ENCODE measurements at places on chromosomes 5 and 9.
A peak's percentile ranks its signal among the peaks of the same experiment; 100 is the strongest.

DNA sequence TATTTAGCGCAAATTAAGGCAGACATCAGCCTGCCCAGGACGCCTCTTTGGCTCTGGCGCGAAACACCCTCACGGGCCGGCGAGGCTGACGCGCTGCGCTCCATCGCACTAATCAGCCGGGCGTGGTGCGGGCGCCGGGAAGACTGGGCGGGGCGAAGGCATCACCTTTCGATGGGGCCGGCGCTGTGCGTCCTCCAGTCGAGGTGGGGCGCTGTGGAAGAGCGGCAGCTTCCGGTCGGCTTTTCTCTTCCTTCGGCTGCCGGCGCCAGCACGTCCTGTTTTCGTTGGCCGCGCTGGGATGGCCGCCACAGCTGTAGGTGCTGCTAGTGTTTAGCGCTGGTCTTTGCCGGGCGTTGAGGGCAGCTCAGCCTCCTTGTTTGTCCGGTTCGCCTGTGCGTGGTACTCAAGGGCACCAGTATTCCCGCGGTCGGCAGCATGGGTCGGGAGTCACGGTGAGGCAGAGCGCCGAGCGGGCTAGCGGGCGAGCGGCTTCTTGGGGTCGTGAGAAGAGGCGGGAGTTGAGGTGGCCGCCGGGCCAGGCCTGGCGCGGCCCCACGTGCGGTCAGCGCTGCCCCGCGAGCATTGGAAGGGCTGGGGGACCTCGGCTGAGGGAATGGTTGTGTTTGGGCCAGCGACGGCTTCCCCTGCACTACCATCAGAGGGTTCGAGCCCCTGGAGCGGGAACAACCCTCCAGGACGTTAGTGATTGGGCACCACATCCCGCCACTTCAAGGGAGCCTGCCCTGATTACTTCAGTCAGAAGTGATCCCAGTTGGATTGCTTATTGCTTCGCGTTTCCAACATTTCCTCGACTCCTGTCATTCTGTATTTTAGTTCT is at the start of gene DDX46:
Gene DDX46 (plus strand): TSS at position 276 of the 838 bp plus-strand sequence. CDS start 160 bp downstream, at position 436.
- ATAC-seq = peak; percentile 99

GRCh38 chr9:77170991-77171699 is 6.2 kb upstream of the VPS13A start:
- no peak for ATAC-seq

DNA sequence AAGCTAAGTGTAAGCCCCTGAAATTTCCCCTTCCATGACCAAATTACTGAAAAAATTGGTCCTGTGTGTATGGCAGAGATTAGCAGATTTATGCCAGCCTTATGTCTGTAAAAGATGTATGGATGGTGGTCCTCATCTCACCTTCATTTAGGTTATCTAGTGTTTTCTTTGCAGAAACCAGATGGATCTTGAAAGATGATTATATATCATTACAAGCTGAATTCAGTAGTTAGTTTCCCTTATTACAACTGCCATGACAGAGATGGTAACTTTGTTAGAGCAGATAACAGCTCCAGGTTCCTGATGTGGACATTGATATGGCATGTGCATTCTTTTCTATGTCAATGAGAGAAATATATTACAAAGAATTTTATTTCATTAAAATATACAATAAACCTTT is 1403.2 kb upstream of the CDH6 start:
- no peak for ATAC-seq

DNA sequence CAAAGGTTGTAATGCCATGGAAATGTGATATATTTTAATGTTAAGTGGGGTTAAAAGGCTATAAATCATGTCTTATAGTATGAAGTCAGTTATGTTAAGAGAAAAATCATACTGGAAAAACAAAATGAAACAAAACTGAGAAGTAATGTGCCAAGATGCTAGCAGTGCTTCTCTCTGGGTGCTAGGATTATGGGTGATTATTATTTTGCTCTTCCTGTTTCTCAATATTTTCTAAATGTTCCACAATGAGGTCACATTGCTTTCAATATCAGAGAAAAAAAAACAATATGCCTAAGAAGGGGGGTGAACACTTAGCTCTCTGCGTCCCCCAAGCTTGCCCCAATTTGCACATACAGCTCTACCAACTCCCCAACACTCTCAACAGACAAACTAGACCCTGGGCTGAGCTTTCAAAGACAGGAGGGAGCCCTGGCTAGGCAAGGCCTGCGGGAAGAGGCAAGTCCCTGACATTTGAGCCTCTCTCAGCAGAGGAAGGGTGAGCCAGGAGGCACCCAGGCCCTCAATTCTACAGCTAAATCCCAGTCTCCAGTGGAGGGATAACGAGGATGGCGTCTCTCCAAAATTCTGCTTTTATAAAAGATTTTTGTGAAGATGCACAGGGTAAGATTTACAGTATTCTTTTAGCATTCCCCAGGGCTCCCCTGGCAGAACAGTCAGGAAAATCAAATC is 24.4 kb downstream of the WHRN start:
- no peak for ATAC-seq

- ATAC-seq = no peak
Measured at GRCh38 chr9:22098643-22099332, 89.7 kb upstream of the CDKN2B start.

DNA sequence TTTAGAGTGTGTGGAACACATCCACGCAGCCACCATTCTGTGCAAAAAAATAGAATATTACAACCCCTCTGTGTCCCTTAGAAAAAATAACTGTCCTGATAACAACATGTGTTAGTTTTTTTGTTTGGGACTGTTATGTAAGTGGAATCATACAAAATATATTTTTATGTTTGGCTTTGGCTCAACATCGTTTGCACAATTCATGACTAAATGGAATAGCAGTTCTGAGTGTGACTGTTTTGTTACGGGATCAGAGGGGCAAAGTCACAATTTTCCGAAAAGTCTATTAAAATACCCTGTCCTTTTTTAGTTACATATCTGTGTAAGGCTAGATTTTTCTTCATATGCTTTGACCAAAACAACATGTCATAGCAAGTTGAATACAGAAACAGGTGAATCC is 12.8 kb downstream of the MTREX start:
- ATAC-seq = no peak

Measured in esophagus mucosa (tissue), 1 donor.